ENCODE measurements at places on chromosomes 7 and 10. TPM values are rescaled to one million over a fixed set of nuclear protein-coding genes. Genes with fewer than 3 reads are reported as not detected.

GRCh38 chr10:102444851-102445250 is 6.5 kb downstream of the C10orf95 start:
- H3K4me1 ChIP-seq: peaks cover 8% of the 10 kb centered on the region
- DNase-seq: no peak
- no peaks in the 10 kb centered on the region for H3K36me3 ChIP-seq
- H3K27me3 ChIP-seq: no peaks in the 10 kb centered on the region

DNA sequence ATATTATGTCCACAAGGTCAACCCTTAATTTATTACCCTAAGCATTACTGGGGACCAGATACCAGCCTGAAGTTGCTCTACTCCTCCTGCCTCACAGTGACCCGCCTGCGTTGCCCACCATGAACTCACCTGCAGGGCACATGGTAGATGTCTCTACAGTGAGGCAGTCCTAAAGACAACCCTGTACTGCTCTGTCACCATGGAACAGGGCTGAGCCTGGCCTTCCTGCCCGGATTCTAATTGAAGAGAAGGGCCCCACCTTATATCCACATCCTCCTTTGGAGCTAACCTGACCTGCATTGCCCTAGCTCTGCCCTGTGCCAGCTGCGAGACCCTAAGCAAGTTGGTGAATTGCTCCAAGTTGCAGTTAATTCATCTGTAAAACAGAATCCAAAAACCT is 4.1 kb downstream of the SH3PXD2A start:
- peaks cover 25% of the 10 kb centered on the region for H3K27me3 ChIP-seq
- no peaks in the 10 kb centered on the region for H3K36me3 ChIP-seq
- no peak overlapping the region for H3K4me3 ChIP-seq
- DNase-seq: no peak

GRCh38 chr10:116029826-116030225 is 243.2 kb downstream of the GFRA1 start:
- H3K27me3 ChIP-seq: no peaks in the 10 kb centered on the region
- DNase-seq: no peak
- no peak overlapping the region for H3K4me3 ChIP-seq

- peaks cover 15% of the 10 kb centered on the region for H3K4me1 ChIP-seq
- H3K4me3 ChIP-seq: no peak overlapping the region
- H3K36me3 ChIP-seq: peaks cover 2% of the 10 kb centered on the region
- no peak for DNase-seq
- no peaks in the 10 kb centered on the region for H3K27me3 ChIP-seq
Measured at GRCh38 chr10:74306227-74306982, 155.4 kb downstream of the ADK start.

Gene CCDC136
- 6.9 TPM for total RNA-seq
